Cardiac muscle cell (in vitro differentiated cells and primary cell): ENCODE measurements at places on chromosomes 13 and 19. TPM values are rescaled to one million over a fixed set of nuclear protein-coding genes. Genes with fewer than 3 reads are reported as not detected.

DNA sequence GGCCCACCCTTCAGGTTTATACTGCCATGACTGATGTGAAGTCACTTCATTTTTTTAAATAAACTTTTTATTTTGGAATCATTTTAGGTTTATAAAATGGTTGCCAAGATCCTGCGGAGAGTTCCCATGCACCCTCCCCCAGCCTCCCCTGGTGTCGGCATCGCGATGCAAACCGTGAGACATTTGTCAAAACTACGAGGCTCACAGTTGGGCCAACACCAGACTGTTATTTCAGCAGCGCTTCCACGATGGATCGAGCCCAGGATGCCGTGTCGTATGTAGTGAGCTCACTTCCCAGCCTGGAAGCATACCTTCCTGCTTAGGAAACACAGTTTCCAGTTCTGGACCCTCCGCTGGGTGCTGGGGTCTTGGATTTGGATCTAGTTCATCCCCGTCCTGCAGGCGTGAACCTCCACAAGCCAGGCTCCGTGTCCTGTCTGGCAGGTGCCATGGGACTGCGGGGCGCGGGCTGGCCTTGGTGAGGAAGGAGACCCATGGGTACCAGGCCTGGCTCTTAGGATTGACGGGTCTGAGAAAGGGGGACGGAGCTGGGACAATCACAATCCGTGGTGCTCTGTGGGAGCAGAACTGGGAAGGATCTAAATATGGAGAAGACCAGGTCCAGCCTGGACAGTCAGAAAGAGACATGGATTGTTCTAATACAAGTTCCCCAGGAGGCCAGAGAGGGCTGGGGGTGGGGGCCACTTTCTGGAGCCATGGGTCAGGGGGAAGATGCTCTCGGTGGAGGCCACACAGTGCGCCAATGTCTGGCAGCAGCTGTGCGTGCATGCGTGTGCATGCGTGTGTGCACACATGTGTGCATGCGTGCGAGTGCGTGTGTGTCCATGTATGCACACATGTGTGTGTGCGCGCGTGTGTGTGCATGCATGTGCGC lies 2.4 kb upstream of the SBK2 start:
- H3K27ac ChIP-seq, result no peak overlapping the region
- H3K4me3 ChIP-seq, result no peak overlapping the region
- H3K27me3 ChIP-seq, result no peaks in the 10 kb centered on the region
- H3K4me1 ChIP-seq, result peaks cover 4% of the 10 kb centered on the region
- no peaks in the 10 kb centered on the region for H3K36me3 ChIP-seq

DNA sequence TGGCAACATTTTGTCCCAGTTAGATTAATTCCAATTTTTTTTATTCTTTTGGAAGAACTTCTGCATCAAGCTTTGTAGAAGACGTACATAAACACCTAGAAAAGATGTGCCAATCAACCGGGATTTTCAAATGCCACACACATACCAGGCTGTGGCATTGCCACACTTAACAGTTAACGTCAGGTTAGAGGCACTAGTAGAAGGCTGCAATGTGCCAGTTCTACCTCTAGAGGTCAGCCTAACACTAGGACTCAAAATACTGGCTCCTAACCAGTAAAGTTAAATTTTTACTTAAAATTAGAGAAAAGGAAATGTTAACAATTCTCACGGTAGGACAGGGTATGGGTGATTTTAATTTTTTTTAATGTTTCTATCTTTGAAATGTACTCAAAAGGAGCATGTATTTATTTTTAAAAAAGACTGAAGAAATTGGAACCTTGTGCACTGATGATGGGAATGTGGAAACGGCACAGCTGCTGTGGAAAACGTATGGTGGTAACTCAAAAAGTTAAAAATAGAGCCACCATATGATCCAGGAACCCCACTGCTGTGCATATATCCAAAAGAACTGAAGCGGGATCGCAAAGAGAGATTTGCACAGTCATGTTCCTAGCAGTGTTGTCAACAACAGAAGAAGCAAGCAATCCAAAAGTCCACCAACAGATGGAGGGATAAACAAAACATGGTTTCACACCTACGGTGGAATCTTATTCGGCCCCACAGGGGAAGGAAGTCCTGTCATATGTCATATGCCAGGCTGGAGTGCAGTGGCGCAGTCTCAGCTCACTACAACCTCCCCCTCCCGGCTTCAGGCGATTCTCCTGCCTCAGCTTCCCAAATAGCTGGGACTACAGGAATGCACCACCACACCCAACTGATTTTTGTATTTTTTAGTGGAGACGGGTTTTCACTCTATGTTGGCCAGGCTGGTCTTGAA lies 30.3 kb downstream of the CRYL1 start:
- H3K4me1 ChIP-seq, result peaks cover 4% of the 10 kb centered on the region
- H3K4me3 ChIP-seq, result no peak overlapping the region
- H3K27ac ChIP-seq, result no peak overlapping the region
- peak; percentile 72 for DNase-seq
- no peaks in the 10 kb centered on the region for H3K27me3 ChIP-seq

The ZNF264 gene
- 29.1 and 50.5 TPM in 2 replicates for total RNA-seq

DNA sequence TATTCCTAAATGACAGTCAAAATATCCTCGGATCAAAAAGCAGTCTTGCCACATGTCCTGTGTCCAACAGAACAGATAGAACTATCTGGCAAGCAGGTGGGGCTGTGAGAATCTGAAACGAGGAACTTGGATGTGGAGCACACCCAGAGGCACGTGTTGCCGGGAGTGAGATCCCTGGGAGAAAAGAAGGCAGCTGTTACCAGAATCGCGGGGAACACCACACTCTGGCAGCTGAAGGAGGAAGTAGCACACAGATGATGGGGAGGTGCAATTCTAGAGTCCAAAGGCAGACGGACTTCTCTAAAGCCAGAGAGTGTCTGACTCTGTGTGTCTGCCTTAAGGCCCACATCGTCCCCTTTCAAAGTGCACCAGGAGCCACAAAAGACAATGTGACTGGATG lies 22.3 kb downstream of the SLC7A1 start:
- H3K36me3 ChIP-seq, result no peaks in the 10 kb centered on the region
- H3K27ac ChIP-seq, result no peak overlapping the region
- H3K4me1 ChIP-seq, result peaks cover 10% of the 10 kb centered on the region
- H3K4me3 ChIP-seq, result no peak overlapping the region

GRCh38 chr19:55152017-55152416 lies 3.0 kb upstream of the TNNT1 start:
- peaks cover 5% of the 10 kb centered on the region for H3K4me1 ChIP-seq
- no peak for DNase-seq
- no peak overlapping the region for H3K27ac ChIP-seq
- H3K27me3 ChIP-seq, result no peaks in the 10 kb centered on the region

The F10 gene
- total RNA-seq, result 5.5 and 6.6 TPM in 2 replicates

DNA sequence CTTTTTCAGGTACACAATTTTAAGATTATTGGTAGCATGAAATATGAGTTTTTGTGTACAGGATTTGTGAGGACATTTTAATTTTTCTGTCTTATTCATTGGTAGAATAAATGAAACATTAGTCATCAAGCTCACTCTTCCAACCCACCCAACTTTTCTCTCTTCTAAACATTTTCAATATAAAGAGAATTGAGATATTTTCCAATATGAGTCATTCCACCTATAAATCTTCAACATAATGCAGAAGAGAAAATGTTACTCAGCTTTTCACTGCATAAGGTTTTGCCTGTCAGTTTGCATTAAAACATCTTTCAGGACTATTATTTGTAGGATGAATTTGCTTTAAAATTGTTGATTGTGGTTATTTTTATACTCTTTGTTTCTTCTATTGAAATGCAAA lies 330.7 kb downstream of the PCDH20 start:
- H3K4me1 ChIP-seq, result no peaks in the 10 kb centered on the region
- no peaks in the 10 kb centered on the region for H3K36me3 ChIP-seq
- H3K27ac ChIP-seq, result no peak overlapping the region
- DNase-seq, result no peak
- no peak overlapping the region for H3K4me3 ChIP-seq

The ZDHHC20 gene
- 36.1 and 38.5 TPM in 2 replicates for total RNA-seq

- no peaks in the 10 kb centered on the region for H3K36me3 ChIP-seq
- H3K4me1 ChIP-seq, result peaks cover 22% of the 10 kb centered on the region
- H3K27ac ChIP-seq, result no peak overlapping the region
- no peak for DNase-seq
- H3K4me3 ChIP-seq, result no peak overlapping the region
These were observed 22.8 kb upstream of the GAS6 start for GRCh38 chr13:113886561-113887112.

DNA sequence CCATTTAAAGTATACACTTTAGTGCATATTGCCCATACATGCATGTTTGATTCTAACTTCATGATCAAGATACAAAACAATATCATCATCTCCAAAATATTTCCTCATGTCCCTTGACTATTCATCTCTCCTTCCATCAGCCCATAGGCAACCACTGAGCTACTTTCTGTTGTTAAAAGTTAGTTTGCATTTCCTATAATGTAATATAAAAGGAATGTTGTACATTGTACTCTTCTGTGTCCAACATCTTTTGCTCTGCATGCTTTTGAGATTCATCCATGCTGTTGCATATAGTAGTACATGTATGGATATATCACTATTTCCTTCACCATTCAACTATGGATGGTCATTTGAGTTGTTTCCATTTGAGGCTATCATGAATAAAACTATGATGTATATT lies 74.7 kb downstream of the ITGBL1 start:
- no peaks in the 10 kb centered on the region for H3K27me3 ChIP-seq
- no peak for DNase-seq
- no peak overlapping the region for H3K4me3 ChIP-seq
- H3K4me1 ChIP-seq, result no peaks in the 10 kb centered on the region
- no peaks in the 10 kb centered on the region for H3K36me3 ChIP-seq

GRCh38 chr19:30997222-30997621 lies 352.0 kb downstream of the TSHZ3 start:
- no peak overlapping the region for H3K27ac ChIP-seq
- DNase-seq, result no peak
- peaks cover 12% of the 10 kb centered on the region for H3K27me3 ChIP-seq

DNA sequence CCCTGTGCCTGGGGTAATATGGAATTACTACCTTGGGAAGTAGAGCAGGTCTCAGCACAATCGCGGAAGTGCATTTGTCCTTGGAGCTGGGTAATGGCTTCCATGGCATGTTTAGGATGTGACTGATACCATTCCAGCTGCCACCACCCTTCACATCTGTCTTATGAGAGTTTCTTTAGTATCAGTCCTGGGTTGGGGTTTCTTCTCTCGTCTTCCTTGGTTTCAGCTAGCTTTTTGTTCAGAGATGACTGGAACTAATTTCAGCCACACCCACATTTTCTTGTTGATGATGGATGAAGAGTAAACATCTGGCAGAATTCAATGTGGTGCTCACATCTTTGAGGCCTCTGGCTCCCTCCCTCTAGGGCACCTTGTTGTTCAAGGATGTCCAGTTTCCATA lies 212.9 kb upstream of the SOX21 start:
- no peak for DNase-seq
- H3K27me3 ChIP-seq, result no peaks in the 10 kb centered on the region
- no peaks in the 10 kb centered on the region for H3K36me3 ChIP-seq
- no peaks in the 10 kb centered on the region for H3K4me1 ChIP-seq
- no peak overlapping the region for H3K27ac ChIP-seq
- H3K4me3 ChIP-seq, result no peak overlapping the region

The HAUS5 gene
- total RNA-seq, result 17.2 and 20.5 TPM in 2 replicates

DNA sequence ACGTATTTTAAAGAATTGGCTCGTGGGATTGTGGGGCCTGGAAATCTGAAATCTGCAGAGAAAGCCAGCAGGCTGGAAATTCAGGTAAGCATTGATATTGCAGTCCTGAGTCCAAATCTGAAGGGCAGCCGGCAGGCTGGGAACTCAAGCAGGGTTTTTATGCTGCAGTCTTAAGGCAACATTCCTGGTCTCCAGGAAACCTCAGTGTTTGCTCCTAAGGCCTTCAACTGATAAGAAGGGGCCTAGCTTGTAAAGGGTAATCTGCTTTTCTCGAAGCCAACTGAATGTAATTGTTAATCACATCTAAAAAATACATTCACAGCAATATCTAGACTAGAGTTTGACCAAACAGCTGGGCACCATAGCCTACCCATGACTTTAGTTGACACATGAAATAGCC lies 154.4 kb downstream of the EFNB2 start:
- peak; percentile 83 for DNase-seq
- H3K27ac ChIP-seq, result no peak overlapping the region
- no peak overlapping the region for H3K4me3 ChIP-seq
- no peaks in the 10 kb centered on the region for H3K36me3 ChIP-seq

The C2CD4C gene
- total RNA-seq, result 4.1 and 5.4 TPM in 2 replicates

DNA sequence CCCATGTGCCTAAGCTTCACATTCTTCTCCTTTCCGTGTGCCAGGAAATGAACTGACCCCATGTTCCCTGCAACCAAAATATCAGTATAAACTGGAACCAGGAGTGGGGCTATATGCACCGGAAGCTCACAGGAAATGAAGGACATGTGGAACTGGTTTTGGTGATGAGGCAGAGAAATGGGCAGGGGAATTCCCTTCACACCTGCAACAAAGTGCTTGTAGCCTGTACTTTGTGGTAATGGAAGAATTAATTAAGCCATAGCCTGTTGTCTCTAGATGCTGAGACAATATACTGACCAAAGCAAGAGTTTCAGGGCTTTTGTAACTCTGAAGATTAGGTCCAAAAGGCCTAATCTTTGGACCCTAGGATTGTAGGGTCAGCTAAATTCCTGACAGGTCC lies 15.5 kb upstream of the UGGT2 start:
- no peak overlapping the region for H3K27ac ChIP-seq
- H3K36me3 ChIP-seq, result no peaks in the 10 kb centered on the region
- peaks cover 5% of the 10 kb centered on the region for H3K27me3 ChIP-seq

GRCh38 chr13:74633734-74634133 lies 499.5 kb upstream of the KLF12 start:
- H3K4me3 ChIP-seq, result no peak overlapping the region
- no peak for DNase-seq
- no peaks in the 10 kb centered on the region for H3K27me3 ChIP-seq

DNA sequence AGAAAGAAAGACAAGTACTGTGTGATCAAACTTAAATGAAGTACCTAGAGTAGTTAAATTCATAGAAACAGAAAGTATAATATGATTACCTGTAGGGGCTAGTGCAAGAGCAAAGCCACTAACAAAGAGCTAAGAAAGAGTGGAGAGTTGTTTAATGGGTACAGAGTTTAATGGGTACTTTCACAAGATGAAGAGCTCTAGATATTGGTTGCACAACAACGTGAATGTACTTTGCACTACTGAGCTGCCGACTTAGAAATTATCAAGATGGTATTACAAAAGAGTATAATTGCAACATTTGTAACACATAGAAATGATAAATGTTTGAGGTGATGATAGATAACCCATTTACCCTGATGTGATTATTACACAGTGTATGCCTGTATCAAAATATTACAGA lies 140.3 kb upstream of the GPC6 start:
- no peaks in the 10 kb centered on the region for H3K4me1 ChIP-seq
- no peak overlapping the region for H3K27ac ChIP-seq

- H3K27ac ChIP-seq, result no peak overlapping the region
- H3K27me3 ChIP-seq, result no peaks in the 10 kb centered on the region
- DNase-seq, result no peak
- H3K4me1 ChIP-seq, result peaks cover 5% of the 10 kb centered on the region
These were observed 5.9 kb downstream of the MBOAT7 start for GRCh38 chr19:54183431-54183830.

GRCh38 chr19:14343286-14343685 lies 38.0 kb upstream of the ADGRE5 start:
- no peaks in the 10 kb centered on the region for H3K4me1 ChIP-seq
- H3K4me3 ChIP-seq, result no peak overlapping the region
- H3K27ac ChIP-seq, result no peak overlapping the region
